ENCODE measurements at places on chromosomes 11 and 22.

DNA sequence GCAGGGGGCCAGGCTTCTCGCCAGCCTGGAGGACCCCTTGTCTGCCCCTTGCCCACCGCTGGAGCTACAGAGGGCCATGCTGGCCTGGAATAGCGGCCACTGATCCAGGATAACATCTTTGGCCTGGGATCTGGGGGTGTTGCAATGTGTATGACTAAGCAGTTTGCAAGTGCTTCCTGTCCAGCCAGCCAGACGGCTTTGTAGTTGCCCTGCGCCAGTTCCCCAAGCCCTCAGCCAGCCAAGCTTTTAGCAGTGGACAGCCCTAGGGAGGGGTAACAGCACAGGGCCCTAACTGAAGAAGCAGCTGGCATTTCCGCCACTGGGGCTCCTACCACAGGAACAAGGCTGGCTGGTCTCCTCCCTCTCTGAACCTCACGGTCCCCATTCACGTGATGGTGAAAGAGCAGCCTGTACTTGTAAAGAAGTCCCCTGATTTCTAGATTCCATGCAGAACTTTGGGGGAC lies 32.1 kb downstream of the UQCR10 start:
- peaks cover 18% of the 10 kb centered on the region for H3K36me3 ChIP-seq
- no peak overlapping the region for H3K4me3 ChIP-seq
- DNase-seq, result peak; percentile 96
- peaks cover 17% of the 10 kb centered on the region for H3K4me1 ChIP-seq
- peak overlapping the region; percentile 87 for H3K27ac ChIP-seq

- no peak overlapping the region for H3K4me3 ChIP-seq
- H3K27me3 ChIP-seq, result no peaks in the 10 kb centered on the region
- no peaks in the 10 kb centered on the region for H3K36me3 ChIP-seq
- H3K4me1 ChIP-seq, result peaks cover 13% of the 10 kb centered on the region
These were observed 22.5 kb downstream of the CABP7 start for GRCh38 chr22:29742326-29742725.

DNA sequence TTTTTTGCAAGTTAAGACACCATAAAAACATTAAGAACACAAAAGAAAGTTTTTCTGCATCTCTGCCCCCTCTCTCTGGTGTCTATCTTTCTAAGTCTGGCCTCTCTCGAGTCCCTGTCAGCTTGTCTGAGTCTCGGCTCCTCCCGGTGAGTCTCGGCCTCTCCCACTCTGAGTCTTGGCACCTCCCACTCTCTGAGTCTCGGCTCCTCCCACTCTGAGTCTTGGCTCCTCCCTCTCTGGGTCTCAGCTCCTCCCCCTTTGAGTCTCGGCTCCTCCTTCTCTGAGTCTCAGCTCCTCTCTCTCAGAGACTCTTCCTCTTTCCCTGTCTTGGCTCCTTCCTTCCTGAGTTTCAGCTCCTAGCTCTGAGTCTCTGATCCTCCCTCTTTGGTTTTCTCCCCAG lies 72.5 kb upstream of the AMPD3 start:
- H3K4me3 ChIP-seq, result no peak overlapping the region
- peaks cover 25% of the 10 kb centered on the region for H3K4me1 ChIP-seq
- DNase-seq, result no peak
- H3K36me3 ChIP-seq, result no peaks in the 10 kb centered on the region
- H3K27me3 ChIP-seq, result no peaks in the 10 kb centered on the region

- no peaks in the 10 kb centered on the region for H3K4me1 ChIP-seq
- H3K4me3 ChIP-seq, result no peak overlapping the region
- no peaks in the 10 kb centered on the region for H3K36me3 ChIP-seq
- H3K27ac ChIP-seq, result no peak overlapping the region
These were observed 363.5 kb upstream of the PITPNB start for GRCh38 chr22:28282405-28283067.

Data from thyroid gland (tissue), 4 donors.